ENCODE measurements at places on chromosomes 5 and 9.

- no peak for DNase-seq
These were observed 76.9 kb downstream of the LIX1 start for GRCh38 chr5:97065475-97065874.

DNA sequence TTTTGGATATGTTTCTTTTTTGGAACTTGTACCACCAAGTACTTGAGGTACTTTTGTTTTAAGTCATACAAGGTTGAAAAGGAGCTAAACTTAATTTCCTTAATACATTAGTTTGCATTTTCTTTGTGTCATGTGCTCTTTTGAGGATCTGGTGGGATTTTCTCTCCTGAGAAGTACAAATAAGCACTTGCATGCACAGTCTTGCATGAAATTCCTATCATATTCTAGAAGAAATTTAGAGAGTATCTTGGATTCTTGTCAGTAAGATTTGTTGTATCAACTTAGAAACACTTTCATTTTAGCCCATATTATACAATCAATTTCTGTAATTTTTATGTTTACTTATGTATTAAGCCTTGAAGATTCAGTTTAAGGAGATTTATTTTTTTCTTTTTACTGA is 64.9 kb downstream of the CCNH start:
- no peak for DNase-seq

DNA sequence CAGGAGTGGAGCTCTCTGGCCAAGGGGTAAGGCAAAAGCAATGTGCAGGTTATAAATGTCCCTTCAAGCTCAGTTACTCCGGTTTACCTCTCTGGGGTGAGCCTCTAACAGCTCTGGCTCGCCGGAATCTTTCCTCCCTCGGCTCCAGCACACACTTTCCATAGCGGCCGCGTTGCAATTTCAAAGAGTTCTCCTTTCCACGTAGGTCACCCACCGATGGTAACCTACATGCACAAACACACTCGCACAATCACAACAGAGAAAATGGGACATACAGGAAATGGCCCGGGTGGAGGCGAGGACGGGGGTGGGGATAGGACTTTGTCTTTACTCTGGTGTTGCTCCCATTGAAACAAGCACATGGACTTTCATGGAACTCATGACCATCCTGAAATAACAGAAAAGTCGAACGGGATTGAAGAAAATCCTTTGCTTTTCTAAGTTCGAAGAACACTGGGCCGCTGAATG is 1.2 kb downstream of the LHFPL2 start:
- DNase-seq, result peak; percentile 36

DNA sequence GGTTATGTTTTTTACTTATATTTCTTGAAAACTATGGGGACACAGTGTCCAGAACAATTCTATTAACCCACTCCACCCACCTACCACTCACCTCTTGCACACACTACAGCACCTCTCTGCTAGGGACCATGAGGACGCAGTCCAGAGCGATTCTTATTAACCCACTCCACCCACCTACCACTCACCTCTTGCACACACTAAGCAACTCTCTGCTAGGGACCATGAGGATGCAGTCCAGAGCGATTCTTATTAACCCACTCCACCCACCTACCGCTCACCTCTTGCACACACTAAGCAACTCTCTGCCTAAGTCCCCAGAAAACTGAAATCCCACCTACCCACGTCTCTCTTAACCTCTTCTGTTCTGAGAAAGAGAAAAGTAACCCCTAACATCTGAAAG is 2.2 kb upstream of the SHROOM1 start:
- no peak for DNase-seq

DNA sequence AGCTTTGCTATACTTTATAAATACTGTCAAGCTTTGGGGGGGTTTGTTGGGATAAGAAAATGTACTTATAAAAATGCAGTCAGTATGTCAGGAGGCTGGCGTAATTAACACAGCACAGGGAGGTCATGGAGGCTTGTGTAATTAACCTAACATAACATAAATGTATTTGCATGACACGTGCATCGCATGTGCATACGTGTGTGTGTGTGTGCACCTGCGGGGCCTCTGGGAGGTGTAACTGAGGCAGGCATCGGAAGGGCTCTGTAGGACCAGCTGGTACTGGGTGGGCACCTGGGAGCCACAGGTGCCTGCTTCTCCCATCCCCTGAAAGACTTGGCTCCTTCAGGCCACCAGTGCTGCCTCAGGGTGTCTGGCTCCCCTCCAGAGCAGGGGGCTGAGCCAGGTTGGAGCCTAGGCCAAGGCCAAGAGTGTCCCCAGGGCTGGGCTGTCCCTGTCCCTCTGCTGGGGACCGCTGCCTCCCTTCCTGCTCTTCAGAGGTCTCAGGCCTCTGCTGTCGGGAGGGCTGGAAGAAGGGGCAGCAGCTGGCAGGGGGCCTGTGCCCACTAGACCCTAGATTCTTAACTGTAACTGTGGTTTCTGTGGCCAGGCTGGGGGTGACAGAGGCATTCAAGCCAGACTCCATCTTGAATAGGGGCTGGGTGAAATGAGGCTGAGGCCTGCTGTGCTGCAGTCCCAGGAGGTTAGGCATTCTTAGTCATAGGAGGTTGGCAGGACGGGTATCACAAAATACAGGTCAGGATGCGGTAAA is 9.0 kb downstream of the FCN2 start:
- DNase-seq, result no peak

- no peak for DNase-seq
These were observed 643 bp downstream of the PLEKHG4B start for GRCh38 chr5:92401-93220.

- DNase-seq, result no peak
These were observed 38.7 kb upstream of the ANGPTL2 start for GRCh38 chr9:127161081-127161624.

GRCh38 chr5:159098603-159099436 is 896 bp downstream of the EBF1 start:
- DNase-seq, result peak; percentile 72

DNA sequence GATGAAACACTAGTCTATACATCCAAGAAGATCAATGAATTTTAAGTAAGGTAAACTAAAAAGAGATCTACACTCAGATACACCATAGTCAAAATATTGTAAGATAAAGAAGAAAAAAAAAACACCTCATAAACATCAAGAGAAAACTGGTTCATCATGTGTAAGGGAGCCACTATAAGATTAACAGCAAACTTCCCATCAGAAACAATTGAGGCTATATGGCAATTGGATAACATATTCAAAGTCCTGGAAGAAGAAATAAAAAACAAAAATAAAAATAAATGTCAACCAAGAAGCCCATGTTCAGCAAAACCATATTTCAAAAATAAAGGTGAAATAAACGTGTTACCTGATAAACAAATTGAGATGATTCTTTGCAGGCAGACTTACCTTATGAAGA is 3.6 kb downstream of the OR13C8 start:
- no peak for DNase-seq

- peak; percentile 46 for DNase-seq
These were observed 159.8 kb downstream of the SYK start for GRCh38 chr9:90961375-90961774.

- no peak for DNase-seq
These were observed 377 bp upstream of the PCDHAC2 start for GRCh38 chr5:140965905-140966292.

GRCh38 chr5:103867857-103868598 is 305.4 kb upstream of the NUDT12 start:
- DNase-seq, result no peak

GRCh38 chr5:104347119-104347708 is 784.6 kb upstream of the NUDT12 start:
- DNase-seq, result no peak

GRCh38 chr5:57751710-57752109 is 269.1 kb upstream of the ACTBL2 start:
- no peak for DNase-seq

All from GM03348 (cell line).